ENCODE measurements at places on chromosomes 13 and 19.
A peak's percentile ranks its signal among the peaks of the same experiment; 100 is the strongest.

- no peak for DNase-seq
Observed at GRCh38 chr19:9914001-9914314, 22.4 kb downstream of the OLFM2 start.

DNA sequence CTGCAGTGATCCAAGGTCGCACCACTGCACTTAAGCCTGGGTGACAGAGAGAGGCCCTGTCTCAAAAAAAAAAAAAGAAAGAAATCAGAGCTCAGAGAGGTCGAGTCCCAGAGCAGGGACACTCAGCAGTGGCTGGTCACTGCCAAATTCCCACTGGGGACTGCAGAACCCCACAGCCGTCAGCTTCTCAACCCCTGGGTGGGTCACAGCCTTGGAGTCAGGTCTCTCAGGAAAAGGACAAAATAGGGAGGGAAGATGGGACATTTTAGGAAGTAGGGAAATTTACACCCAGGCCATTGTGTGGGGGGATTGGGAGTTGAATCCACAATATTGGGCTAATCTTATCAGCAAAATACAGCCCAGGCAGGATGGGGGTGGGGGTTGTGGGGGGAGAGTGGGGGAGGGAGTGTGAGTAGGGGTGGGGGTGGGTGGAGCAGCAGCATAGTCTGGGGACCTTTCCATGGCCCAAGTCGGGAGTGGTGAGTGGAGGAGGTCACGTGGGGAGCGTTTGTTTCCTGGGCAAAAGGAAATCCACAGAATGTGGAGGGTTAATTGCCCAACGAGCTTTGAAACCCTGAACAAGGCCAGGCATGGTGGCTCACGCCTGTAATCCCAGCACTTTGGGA is 5.0 kb upstream of the CCDC194 start:
- no peak for DNase-seq

GRCh38 chr13:59962343-59962742 is 201.4 kb downstream of the DIAPH3 start:
- DNase-seq: no peak

DNA sequence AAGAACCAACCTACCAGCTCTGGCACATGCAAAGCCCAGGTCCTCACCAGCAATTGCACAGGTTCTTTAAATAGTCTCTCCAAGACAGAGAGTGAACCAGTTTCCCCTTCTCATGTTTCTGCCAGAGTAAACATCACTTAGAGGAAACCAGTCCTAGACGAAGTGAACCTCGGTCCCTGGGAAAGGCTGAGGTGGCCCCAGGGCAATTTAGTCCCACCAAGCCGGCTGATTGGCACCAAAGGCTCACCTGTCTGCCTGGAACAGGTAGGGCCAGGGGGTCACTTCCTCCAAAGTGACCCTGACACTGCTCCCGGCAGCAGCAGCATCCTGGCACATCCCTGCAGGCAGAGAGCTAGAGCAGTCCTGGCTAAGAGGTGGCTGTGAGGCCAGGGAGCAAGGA is 122.9 kb upstream of the ZNF507 start:
- no peak for DNase-seq

GRCh38 chr19:1274081-1274851 is 1.1 kb upstream of the FAM174C start:
- no peak for DNase-seq

DNA sequence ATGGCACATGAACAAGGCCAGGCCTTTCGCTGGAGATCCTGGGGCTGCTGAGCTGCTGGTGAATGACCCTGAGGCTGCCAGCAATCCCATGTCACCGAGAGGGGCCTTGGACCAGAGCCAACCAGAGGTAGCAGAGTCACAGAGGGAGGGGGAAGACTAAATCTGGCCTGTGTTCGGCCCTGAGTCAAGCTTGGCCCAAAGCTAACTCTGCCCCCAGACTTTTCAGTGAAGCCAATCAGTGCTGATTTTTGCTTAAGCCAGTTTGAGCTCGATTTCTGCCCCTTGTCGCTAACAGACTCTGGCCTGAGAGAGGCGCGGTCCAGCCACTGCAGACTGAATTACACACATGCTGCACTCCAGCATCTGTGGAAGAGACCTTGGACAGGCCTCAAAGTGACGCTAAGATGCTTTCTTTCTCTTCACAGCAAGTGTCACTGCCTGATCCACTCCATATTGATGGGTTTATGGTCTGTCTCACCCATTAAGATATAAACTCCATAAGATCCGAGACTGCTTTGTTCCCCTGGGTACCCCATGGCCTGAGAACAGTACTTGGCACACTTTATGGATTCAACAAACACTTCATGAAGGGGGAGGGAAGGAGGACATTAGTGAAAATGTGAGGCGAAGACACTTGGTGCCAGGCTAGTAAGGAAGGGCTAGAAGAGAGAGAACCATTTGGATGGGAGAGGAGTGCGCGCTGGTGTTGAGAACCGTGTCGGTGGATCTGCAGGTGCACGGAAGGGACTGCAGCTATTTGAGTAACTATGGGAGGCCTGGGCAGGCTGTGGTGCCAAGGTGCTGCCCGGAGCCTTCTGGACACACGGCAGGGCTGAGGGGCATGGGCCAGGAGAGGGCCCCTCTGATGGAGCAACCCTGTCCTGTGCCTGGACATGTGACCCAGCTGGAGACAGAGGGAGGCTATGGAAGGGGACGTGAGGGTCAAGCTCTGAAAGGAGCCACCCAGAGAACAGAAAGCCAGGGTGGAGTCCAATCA is 17.6 kb downstream of the RANBP3 start:
- DNase-seq: no peak

- DNase-seq: no peak
Observed at GRCh38 chr13:20494656-20495055, 31.0 kb downstream of the CRYL1 start.

GRCh38 chr13:79709471-79709870 is 228.5 kb downstream of the NDFIP2 start:
- DNase-seq: no peak

- no peak for DNase-seq
Observed at GRCh38 chr13:72403396-72404010, 323.9 kb downstream of the MZT1 start.

- DNase-seq: no peak
Observed at GRCh38 chr19:43767316-43767715, 12.6 kb upstream of the SMG9 start.

DNA sequence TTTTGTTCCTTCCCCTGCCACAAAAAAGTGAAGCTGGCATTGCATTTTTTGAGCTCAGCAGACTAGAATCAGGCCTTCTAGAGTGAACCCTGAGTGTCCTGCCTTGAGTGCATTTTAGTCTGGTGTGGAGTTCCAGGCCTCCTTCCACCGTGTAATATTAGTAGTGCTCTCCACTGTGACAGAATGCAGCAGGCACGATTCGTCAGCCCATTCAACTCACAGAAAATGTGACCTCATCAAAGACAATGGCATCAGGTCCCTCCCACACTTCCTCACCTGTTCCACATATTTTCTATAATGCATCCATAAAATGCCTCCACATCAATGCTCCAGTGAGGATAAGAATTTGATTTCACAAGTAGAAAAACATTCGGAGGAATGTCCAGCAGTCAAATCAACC is 227.6 kb downstream of the FGF9 start:
- DNase-seq: no peak

GRCh38 chr19:51687791-51688670 is 5.1 kb upstream of the SPACA6 start:
- DNase-seq: no peak

DNA sequence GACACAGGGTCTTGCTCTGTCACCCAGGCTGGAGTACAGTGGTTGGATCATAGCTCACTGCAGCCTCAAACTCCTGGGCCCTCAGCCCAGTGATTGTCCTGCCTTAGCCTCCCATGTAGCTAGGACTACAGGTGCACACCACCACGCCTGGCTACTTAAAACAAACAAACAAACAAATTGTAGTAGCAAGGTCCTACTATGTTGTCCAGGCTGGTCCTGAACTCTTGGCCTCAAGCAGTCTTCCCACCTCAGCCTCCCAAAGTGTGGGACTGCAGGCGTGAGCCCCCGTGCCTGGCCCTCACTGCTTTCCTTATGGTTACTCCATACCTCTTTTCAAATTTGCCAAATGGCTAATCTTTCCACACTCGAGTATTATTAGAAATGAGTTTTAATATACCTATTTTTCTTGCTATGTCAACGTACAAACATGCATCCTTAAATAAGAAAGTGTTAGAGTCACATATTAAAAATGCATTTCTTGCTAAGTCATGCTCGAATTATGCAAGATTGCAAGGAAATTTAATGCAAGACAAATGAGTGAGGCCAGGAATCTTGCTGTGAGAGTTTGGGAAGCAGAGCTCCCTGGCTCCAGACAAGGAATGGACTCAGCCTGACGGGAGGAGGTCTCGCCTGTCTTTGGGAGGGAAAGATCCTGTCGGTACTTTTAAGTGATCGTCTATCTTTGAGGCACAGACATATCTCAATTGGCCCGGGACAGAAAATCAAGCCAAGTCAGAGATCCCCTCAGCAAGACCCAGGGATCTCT is 39.4 kb downstream of the RFX2 start:
- DNase-seq: no peak

DNA sequence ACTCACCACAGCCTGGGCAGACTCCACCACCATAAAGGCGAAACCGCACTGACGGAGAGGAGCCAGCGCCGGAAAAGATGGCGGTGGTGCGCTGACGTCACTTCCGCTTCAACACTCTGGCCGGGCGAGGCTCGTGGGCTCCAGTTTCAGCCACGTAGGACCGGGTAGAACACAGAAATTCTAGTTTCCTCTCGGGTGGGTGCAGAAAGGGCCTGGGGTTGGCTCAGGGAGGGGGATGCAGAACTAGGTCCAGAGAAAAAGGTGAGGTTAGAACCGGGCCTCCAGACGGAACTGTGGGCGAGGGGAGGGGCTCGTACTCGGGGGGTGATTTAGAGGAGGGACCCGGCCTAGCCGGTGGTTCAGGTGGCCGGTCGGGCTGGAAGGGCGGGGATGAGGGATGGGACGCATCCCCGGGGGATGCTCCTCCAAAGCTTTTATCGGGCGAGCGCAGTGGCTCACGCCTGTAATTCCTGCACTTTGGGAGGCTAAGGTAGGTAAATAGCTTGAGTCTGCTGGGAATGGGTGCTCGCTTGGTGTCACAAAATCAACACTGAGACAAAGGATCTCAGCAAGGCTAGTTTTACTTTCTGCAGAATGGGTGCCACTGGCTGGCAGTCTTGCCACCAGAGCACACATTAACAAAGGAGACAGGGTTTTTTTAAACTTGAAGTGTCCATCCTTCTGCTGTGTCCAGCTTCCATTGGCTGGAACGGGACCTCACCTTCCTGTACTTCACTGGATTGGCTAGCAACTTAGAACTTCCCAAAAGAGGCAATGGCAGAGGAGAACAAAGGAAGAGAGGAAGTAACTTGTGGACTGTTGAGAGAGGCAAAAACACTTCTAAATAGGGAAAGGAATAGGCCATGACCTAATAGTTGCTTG is at the start of gene ZNF561:
ZNF561 (minus strand) TSS at position 77 of the 882 bp plus-strand sequence. CDS start 1,776 bp downstream, outside the sequence.
- peak; percentile 91 for DNase-seq

DNA sequence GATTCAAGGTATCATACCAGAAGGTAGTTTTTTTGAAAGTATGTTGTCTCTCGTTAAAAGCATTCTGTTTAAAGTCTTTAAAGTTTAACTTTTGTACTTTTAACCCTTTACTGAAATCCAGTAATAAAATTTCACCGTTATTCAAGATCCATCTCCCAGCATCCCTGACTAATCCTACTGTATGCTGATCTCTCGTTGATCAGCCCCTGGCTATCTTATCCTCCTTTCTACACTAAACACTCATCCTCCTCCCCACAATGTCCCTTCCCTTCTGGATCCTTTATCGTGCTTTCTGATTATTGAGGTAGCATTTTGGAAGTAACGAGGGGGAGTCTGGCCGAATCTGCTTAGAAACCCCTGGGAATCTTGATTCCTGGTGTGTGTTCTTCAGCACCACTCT is 1.3 kb downstream of the TPP2 start:
- DNase-seq: no peak

GRCh38 chr13:112210371-112210770 is 143.4 kb downstream of the SOX1 start:
- no peak for DNase-seq

GRCh38 chr13:73340069-73340468 is 281.3 kb downstream of the KLF5 start:
- no peak for DNase-seq

DNA sequence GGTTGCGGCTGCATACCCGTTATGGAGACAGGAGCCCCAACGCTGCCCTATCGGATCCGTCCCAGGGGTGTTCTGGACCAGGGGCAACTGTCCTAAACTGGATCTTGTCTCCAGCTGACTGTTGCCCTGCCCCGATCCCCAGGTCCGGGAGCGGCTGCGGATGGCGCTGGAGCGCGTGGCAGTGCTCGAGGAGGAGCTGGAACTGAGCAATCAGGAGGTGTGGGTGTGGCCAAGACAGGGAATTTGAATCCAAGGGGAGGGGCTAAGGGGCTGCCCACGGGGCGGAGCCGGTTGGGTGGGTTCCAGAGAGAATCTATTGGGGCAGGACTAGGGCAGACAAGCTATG is 9.9 kb downstream of the PPFIA3 start:
- no peak for DNase-seq

DNA sequence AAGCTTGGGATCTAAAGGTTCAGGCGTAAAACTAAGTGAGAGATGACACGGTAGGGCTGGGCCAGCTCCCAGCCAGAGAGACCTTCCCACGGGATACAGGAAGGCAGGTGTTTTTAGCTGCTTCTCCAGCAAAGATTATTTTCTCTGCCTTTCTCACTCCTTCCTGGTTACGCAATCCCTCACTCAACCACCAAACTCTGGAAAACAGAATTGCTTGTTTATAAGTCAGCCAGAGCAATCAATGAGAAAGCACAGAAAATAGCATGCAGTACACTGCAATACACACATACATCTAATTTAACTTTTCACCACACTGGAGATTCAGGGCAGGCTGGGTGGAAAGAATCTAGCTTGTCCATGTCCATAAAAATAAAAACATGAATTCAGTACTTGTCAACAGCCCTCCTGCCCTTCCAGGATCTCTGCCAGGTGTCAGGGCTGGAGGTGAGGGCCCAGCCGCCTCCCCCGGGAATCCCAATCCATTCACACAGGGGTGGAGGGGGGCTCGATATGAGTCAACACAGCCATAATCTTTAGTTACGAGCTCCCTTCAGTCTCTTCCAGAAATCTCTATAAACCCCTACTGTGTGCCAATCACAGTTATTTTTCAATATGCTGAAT is 12.2 kb downstream of the RHPN2 start:
- no peak for DNase-seq

GRCh38 chr13:98576200-98576945 is 534 bp downstream of the STK24 start:
- DNase-seq: peak; percentile 33

DNA sequence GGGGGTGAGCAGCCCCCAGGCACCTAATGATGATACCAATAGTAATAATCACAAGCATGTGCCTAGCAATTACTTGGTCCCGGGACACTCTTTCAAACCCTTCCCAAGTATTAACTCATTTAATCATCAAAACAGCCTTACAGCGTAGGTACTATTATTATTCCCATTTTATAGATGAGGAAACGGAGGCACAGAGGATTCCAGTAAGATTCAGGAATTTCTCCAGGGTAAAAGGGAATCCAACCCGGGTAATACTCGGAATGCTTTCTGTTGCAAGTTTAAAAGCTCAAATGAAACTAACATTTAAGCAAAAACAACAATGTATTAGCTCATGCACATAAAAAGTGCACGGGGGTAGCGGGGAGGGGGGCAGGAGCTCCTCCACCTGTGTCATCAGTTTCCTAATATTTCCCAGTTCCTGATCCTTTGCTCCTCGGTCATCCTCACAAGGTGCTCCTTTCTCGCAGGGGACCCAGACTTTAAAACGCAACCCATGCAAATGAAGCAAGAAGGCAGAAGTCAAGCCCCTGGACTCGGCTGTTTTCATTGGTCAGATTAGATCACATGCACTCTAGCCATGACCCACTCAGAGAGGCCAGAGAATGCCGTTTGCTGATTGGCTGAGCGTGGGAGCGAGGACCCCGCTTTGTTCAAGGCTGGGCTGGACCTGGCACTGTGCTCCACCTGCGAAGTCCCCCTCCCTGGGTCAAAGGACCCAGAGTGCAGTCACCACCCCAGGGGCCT is 38.3 kb upstream of the C19orf12 start:
- no peak for DNase-seq

GRCh38 chr19:2166741-2167738 is 3.3 kb downstream of the DOT1L start:
- no peak for DNase-seq
